ENCODE measurements at places on chromosomes 5 and 9.

GRCh38 chr5:140181525-140181924 lies 6.5 kb downstream of the CYSTM1 start:
- DNase-seq, result no peak

- DNase-seq, result peak; percentile 17
Observed at GRCh38 chr5:131417240-131417869, 153.5 kb downstream of the CDC42SE2 start.

DNA sequence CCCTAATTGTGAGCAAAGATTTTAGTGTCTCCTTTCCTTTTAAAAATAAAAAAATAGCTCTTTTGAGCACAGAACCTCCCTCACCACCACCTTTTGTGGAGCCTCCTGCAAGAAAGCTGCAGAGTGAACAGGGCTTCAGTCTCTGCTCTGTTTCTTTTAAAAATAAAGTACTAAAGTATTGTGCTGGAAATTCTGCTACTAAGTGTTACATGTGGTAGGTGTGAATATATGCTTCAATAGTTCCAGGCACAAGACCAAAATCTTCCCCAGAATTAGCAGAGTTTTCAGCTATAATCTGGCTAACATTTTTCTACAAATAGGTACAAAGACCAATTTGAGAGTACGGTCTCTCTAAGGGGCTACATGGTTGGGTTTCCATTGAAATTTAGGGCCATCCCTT lies 40.3 kb upstream of the NFIB start:
- DNase-seq, result no peak

DNA sequence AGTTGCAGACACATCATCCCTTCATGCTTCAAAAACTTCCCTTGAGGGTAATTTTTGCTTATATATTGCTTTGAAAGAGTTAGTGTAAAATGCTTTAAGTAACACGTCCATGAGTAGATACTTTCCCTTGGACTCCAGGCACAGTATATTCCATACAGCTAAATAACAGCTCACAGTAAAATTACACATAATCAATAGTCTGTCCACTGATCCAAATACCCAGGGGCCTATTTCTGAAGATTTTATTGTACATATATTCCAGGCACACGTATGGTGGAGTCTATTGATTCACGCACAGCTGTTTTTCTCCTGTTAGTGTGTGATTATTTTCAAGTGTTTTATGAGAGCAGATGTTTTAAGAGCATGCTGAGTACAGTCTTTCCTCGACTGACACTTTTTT lies 223.7 kb upstream of the GRAMD2B start:
- no peak for DNase-seq

GRCh38 chr5:18754201-18754600 lies 1119.9 kb downstream of the TAF11L14 start:
- no peak for DNase-seq

GRCh38 chr5:157379983-157380382 lies 80.0 kb upstream of the NIPAL4 start:
- no peak for DNase-seq

- no peak for DNase-seq
Observed at GRCh38 chr5:1844708-1845436, 37.9 kb downstream of the IRX4 start.

GRCh38 chr5:143685246-143685815 lies 126.6 kb upstream of the HMHB1 start:
- no peak for DNase-seq

GRCh38 chr5:169100735-169101075 lies 200.2 kb downstream of the SLIT3 start:
- DNase-seq, result no peak

- DNase-seq, result no peak
Observed at GRCh38 chr5:24363789-24364481, 280.8 kb downstream of the CDH10 start.

GRCh38 chr9:127767909-127768331 lies 10.5 kb downstream of the SH2D3C start:
- no peak for DNase-seq

DNA sequence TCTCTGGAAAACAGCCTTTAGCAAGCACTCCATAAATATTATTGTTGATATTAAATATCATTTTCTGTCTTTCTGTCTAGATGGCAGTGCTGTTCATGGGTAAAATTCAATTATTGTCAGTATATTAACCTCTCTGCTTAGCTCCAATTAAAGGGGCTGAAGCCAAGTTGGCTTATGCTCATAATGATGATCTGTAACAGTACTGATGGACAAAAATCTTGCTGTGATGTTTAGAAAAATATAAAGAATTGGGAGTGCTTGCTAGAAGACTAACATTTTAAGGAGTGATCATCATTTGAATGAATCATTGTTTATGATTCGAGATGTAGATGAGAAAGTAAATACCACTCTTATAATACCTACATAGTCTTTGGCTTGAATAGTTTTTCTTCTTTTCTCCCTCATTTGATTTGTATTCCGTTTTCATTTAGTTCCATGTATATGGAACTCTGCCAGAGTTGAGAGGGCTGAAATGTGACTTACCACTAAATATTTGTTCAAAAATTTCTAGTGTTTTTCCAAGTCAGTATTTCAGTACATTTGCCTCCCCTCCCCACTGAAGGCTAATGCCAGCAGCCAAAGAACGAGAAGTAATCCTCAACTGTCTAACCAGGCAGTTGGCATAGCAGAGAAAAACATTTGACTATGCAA lies 538.3 kb downstream of the CSNK1G3 start:
- no peak for DNase-seq

GRCh38 chr9:91655658-91656057 lies 232.0 kb upstream of the NFIL3 start:
- DNase-seq, result no peak

GRCh38 chr9:124774129-124774978 lies 2.6 kb upstream of the OLFML2A start:
- DNase-seq, result peak; percentile 98

DNA sequence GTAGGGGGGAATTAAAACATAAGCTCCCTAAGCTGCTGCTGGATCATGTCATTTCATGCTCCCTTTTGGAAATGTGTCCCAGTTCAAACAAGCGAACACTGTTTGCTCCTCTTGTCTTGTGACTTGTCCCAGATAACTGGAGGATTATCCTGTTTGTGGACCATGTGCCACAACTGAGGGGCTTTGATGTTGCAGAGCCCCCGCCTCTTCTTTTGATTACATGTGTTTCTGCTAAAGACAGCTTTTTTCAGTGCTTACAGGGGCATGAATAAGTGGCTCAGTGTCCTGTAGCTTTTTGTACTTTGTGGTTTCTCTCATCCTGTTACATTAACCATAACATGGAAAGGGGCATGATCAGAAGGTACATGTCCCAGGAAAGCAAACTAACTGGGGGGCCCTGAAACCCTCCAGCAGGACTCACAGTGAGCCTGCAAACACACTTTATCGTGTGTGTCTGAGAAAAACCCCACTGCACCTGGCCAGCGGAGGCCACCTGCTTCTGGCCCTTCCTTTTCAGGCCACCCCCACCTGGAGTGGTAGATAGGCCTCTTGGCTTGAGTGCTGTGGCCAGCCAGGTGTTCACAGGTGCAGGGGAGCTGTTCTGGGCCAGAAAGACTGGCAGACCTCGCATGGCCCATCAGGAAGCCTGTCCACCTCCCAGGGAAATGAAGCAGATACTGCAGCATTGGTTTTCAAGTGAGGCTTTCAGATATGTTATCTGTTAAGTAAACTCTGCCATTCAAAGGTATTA lies 285.6 kb downstream of the FANCC start:
- no peak for DNase-seq

DNA sequence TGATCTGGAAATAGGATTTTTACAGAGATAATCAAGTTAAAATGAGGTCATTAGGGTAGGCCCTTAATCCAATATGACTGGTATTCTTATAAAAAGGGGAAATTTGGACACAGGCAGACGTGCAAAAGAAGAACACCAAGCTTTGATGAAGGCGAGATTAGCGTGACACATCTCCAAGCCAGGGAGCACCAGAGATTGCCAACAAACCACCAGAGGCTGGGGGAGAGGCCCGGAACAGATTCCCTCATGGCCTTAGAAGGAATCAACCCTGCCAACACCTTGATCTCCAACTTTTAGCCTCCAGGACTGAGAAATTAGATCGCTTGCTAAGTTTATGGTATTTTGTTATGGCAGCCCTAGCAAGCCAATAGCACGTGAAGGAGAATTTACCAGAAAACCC lies 10.8 kb upstream of the ARSI start:
- DNase-seq, result no peak

- no peak for DNase-seq
Observed at GRCh38 chr5:1325191-1325741, 19.6 kb downstream of the CLPTM1L start.

DNA sequence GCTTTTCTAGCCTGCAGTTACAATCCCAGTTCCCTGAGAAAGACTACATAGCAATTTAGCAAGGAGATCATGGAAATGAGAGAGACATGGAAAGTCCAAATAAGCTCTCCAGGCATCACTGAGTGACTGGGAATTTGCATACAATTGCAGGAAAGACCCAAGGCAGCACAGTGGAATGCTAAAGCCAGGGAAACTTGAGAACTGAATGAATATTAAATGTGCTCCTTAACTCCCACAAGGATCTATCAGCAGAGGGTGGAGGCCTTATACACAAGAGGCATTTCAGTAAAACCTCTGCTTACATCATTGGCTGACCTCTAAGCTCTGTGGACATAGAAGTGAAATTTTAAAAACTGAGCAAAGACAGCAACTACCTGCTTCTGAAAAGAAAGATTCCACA lies 355.6 kb upstream of the DAB2 start:
- DNase-seq, result no peak

- DNase-seq, result no peak
Observed at GRCh38 chr5:156942064-156942463, 21.0 kb downstream of the TIMD4 start.

DNA sequence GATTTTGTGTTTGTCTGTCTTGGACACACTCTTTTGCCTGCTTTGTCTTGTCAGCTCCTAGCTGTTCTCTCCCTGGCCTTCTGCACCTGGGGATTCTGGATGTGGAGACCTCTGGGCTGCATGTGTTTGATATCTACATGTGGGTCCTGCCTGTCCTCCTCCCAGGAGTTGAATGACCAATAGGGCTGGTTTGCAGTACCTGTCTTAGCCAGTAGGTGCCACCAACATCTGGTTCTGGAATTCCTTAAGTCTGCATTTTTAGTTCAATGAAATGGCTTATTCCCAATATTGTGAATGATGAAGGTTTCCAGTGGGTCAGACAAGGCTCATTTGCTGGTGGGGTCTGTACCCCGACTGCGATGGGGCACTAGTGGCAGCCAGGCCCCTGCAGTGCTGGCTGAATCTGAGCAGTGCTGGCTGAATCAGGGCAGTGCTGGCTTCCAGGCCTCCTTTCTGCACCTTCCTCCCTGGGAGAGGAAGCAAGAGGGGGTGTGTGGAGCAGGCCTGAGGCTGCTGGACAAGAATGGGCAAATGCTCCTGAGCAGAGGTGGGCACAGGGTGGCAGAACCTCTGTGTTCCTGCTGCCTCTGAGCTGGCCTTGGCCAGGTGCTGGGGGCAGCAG lies 73.3 kb downstream of the RXRA start:
- no peak for DNase-seq

GRCh38 chr9:121451586-121451985 lies 48.1 kb downstream of the GGTA1 start:
- peak; percentile 4 for DNase-seq

GRCh38 chr9:88110026-88110425 lies 28.2 kb downstream of the SPATA31C2 start:
- no peak for DNase-seq

DNA sequence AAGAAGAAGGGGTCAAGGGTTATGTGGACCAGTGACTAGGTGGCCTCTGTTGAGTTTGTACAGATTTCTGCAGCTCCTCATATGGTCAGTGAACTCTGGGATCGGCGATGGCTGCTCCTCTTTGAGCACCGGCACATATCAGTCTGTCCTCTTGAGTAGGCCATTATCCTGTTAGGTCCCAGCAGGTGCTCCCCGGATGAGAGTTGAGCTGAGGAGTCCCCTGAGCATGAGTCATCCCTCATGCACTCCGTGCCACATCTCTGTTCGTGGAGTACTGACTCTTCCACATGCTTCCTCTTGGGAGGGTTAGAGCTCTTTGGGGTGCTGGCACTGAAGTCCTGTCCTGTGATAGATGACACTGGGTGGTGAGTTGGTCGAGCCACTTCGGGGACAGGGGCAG lies 143.7 kb downstream of the PTTG1 start:
- DNase-seq, result no peak

GRCh38 chr5:963673-964531 lies 44.7 kb upstream of the NKD2 start:
- no peak for DNase-seq

- DNase-seq, result no peak
Observed at GRCh38 chr9:3931058-3931457, 368.8 kb downstream of the GLIS3 start.

DNA sequence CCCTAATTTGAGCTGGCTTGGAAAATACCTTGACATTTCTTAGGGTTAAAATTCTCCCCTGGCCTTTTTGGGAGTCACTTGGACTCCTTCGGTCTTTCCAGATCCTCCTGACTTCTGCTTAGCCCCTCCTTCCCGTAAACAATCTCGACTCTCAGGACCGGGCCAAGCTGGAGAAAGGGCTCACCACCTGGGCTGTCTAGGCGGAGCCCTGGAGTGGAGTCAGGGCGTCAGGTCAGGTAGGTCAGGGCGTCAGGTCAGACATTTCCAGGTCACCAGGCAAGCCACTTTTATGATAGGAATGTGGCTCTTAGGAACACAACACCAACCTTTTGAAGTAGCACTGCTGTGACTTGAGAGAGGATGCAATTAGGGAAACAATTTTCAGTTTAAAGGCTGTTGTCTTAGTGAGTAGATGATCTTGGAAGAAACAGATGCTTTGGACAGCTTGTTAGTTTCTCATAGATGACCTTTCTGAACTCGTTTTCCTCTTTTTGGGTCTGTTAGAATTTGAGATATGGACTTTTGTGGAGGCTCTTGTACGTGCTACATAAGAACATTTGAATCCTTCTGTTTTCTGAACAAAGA lies 12.8 kb downstream of the OSTF1 start:
- no peak for DNase-seq
